ENCODE measurements at places on chromosomes 5 and 9.

- no peak for DNase-seq
Measured at GRCh38 chr9:108478431-108479332, 377.1 kb downstream of the ACTL7B start.

DNA sequence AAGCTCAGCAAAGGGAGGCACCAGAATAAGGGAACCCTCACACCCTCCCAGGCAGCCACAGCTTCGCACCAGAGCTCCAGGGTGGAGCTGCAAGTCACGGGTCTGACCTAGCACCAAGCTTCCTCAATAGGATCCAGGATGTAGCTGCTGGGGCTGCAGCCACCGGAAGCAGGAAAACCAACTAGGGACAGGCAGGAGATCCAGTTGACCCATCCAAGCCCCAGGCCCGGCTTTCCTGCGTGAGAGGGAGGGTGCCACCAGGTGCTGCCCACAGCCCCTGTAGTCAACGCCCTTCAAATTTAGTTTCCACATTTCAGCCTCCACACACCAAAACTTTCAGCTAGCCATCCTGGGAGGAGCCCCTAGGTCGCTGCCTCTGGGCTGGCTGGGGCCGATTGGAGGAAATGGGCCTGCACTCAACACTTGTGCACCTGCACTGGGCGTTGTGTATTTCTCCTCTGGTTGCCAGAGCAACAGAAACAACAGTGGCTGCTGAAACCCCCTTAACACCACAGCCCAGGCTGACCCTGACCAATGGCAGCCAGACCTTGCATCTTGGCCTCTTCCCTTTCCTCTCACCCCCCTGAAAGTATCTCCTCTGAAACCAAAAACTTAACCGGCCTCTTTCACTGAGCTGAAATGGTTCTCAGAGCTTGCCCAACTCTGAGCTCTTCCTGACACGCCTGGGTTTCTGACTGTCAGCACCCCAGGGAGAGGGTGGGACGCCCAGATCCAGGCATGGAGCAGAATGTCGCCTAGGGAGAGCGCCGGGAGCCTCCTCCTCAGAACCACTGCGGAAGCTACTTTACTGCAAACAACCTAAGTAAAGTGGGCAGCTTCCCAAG lies 226.5 kb upstream of the MAP3K1 start:
- peak; percentile 19 for DNase-seq

DNA sequence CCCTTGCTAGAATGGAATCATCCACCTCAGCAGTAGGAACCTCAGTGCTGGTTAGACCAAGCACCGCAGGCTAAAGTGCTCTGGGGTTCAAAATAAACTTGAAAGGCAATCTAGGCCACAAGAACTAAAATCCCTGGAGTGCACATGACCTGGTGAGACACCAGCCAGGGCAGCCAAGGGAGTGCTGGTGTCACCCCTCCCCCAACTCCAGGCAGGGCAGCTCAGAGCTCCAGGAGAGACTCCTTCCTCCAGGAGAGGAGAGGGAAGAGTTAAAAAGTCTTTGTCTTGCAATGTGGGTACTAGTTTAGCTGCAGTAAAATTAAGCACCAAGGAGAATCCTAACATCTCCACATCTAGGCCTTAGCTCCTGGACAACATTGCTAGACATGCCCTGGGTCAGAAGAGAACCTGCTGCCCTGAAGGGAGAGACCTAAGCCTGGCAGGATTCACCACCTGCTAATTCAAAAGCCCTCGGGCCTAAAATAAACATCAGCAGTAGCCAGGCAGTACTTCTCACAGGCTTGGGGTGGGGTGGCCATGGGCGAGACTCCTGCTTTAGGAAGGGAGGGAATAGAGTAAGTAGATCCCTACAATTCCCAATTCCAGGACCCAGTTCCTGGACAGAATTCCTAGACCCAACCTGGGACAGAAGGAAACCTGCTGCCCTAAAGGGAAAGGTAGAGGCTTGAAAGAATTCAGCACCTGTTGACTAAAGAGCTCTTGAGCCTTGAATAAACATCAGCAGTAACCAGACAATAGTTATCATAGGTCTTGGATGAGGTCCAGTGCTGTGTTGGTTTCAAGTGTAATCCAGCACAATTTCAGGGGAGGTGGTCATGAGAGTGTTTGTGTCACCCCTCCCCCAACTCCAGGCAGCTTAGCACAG lies 25.8 kb downstream of the UGT3A2 start:
- DNase-seq, result no peak

DNA sequence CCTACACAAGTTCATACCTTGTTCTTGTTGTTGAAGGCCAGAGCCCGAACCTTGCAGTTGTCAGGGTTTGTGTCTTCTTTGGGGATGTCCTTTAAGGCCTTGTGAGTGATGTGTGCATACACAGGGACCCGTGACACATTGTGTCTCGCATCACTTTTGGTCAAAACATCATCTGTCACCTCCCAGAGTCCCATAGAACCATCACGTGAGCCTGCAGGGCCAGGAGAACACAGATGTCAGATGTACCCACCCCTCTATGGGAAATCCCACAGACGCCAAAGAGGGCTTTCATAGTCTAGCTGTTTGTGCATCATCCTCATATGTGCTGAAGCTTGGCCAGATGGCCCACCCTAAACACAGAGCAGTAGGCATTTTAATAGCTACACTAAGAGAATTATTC lies 28.2 kb downstream of the DCAF12 start:
- DNase-seq, result no peak

DNA sequence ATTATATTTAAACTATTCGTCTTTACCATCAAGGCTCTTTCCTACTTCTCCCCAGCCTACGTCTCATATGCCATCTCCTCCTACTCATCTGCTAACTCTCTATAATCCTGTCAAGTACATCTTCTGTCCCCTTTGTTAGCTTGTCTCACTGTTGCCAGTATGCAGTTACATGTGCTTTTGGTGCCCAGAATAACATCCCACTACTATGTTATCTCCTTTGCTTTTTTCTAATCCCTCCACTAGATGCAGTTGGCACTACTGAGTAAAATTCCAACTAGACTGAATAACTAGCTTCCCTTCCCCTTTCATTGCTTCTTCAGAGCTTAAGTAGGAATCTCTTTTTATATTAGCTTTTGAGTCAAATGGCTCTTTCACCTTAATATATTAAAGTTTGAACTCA lies 3.0 kb upstream of the ARRDC3 start:
- no peak for DNase-seq

- no peak for DNase-seq
Measured at GRCh38 chr5:126552614-126553013, 42.4 kb downstream of the ALDH7A1 start.
